Putamen (tissue), 1 donor: ENCODE measurements at places on chromosomes 4 and X.

DNA sequence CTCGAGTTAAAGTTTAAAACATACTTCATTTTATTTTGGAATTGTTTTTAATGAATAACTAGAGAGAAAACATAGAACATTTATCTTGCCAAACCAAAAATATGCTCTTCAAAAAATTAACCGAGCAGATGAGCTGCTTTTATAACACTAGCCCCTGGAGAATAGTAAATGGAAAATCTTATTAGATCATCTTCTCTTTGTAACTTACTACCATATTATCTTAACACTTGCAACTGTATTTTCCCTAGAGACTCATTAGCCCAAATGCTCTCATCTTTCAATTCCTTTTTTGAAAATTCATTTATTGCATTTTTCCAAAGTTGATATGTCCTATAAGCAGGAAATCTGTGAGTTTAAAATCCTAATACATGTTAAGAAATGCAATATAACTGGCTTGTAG lies 143.3 kb downstream of the CAMK2D start:
- no peak for DNase-seq

DNA sequence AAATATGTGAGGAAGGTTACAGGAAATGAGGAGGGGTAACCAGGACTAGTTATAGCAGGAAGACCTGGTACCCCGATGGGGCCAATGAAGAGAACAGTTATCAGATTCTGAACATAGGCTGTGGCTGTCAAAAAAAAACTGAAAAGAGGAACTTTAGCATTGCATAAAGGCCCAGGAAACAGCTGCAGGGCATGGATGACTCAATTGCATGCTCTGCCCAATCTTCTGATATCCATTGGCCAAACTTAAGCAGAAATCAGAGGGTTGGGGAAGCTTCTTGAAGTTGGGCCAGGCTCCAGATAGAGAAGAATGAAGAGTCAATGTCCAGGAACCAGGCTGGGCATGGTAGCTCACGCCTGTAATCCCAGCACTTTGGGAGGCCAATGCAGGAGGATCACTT lies 1222.4 kb upstream of the PRKX start:
- DNase-seq: peak; percentile 11

- no peak for DNase-seq
These were observed 69.8 kb downstream of the FBXL5 start for GRCh38 chr4:15585331-15585730.

DNA sequence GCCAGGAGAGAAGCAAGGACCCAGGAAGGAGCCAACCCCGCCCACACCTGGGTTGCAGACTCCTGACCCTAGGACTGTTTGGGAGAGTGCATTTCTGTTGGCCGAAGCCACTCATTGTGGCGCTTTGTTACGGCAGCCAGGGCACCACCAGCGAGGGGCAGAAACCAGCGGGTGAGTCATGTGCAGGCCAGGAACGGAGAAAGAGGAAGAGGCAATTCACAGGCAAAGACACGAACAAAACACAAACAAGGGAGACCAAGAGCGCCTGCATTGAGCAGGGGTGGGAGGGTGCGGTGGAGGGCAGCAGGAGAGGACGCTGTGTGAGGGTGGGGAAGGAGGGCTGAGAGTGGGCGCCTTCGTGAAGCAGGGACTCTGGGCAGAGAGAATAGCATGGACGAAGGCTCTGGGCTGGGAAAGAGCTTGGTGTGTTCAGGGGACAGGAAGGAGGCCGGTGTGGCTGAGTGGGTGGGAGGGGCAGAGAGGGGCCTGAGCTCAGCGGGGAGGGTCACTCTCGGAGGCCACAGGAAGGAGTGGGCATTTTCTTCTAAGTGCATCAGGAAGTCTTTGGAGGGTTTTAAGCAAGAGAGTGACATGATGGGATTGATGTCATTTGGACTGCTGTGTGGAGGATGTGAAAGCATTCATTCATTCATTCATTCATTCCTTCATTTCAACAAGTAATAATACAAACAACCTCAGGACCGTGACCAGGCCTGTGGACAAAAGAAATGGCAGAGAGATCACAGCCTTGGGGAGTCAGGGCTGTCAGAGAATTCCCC lies 12.2 kb upstream of the WFS1 start:
- DNase-seq: no peak

- DNase-seq: no peak
These were observed 1.1 kb downstream of the ZNF141 start for GRCh38 chr4:338759-339097.

DNA sequence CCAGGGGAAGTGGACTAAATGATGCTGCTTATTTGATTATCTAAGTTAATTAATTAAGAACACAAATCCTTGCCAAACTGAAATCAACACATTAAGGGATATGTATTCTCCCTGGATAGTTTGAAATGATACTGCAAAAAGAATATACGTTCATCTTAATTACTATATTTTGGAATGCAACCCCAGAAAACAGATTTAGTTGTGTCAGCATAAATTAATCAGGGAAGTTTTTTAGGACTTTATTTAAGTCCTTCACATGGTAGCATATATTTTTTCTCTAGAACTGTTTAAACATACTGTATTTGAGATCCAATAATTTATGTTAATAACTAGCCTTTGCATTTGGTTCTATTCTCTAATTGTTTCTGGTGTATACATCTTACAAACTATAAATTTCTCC lies 52.5 kb downstream of the NRK start:
- DNase-seq: no peak

DNA sequence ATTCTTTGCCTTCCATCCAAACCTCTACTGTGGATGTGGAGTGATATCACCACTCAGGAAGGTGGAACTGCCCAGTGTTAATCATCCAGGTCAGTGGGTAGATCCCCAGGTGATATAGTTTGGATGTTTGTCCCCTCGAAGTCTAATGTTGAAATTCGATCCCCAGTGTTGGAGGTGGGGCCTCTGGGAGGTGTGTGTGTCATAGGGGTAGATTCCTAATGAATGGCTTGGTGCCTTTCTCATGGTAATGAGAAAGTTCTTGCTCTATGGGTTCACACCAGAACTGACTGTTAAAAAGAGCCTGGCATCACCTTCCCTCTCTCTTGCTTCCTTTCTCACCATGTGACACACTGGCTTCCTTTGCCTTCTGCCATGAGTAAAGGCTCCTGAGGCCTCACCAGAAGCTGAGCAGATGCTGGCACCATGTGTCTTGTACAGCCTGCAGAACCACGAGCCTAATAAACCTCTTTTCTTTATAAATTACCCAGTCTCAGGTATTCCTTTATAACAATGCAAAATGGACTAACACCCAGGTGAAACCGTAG lies 6.8 kb upstream of the SOWAHB start:
- no peak for DNase-seq

DNA sequence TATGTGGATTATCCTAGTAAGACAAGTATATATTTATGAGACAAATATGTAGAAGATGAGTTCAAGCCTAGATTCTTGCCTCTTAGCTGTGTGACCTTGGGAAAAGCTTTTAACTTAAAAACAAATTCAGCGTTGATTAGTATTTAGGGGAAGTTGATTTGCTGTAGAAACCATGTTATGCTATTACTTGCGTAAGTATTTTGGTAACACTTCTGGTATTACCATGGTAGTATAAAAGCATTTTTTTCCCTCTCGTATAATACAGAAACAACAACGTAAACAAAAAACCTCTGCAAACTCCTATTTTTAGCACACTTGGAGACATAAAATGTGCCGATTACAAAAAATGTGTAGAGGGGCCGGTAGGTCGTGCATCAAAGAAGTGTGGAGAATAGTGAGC lies 33.2 kb downstream of the STAG2 start:
- DNase-seq: no peak

GRCh38 chrX:75623535-75623934 lies 100.7 kb upstream of the ZDHHC15 start:
- no peak for DNase-seq

DNA sequence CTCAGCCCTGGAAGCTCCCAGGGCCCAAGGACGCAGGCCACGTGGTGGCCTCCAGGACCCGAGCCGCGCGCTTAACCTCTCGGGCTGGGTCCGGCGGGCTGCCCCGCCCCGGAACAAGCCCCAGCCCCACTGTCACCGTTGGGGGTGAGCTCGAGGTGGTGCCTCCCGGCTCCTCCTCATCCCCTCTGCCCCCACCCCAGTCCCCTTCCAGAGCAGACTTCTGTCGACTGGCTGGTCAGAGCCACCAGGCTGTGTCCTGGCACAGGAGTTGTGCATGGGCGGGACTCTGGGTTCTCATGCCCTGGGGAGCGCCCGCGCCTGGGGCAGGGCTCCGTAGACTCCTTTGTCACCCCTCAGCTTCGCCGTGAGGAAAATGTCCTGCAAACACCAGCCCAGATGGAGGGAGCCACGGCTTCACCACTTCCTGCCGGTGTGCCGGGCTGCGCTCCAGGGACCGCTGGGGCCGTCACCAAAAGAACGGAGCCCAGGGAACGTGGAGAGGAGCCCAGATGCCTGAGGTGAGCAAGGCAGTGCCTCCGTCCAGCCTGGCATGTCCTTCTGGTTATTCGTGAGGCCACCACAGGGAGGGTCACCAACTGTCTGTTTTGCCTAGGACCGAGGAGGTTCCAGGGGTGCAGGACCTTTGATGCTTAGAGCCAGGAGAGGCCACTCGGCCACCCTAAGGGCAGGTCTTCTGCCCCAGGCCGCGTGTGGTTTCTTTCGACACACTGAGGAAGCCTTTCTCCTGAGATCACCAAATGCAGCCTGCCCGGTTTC lies 7.1 kb upstream of the RGS12 start:
- no peak for DNase-seq

- no peak for DNase-seq
These were observed 3.9 kb downstream of the ZFP42 start for GRCh38 chr4:187999406-187999932.

GRCh38 chrX:10217198-10217597 lies 60.4 kb downstream of the CLCN4 start:
- peak; percentile 27 for DNase-seq

- DNase-seq: no peak
These were observed 67.2 kb downstream of the RPS3A start for GRCh38 chr4:151166636-151167035.

DNA sequence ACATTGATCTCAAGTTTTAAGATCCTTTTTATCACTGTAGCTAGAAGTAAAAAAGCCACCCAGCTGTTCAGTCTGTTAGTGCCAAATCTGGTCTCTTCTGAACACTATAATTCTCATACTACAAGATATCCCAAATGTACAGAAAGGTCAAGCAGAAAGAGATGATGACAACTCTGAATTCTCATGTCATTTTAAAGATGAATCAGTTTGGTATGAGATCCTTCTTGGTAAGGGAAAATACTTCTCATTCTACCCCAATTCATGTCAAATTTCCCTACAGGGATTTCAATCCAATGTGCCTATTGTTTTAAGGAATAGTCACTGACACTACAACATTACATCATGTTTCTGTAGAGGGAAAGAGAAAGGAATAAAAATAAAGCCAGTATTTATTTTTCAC lies 184.5 kb downstream of the CPEB2 start:
- no peak for DNase-seq

DNA sequence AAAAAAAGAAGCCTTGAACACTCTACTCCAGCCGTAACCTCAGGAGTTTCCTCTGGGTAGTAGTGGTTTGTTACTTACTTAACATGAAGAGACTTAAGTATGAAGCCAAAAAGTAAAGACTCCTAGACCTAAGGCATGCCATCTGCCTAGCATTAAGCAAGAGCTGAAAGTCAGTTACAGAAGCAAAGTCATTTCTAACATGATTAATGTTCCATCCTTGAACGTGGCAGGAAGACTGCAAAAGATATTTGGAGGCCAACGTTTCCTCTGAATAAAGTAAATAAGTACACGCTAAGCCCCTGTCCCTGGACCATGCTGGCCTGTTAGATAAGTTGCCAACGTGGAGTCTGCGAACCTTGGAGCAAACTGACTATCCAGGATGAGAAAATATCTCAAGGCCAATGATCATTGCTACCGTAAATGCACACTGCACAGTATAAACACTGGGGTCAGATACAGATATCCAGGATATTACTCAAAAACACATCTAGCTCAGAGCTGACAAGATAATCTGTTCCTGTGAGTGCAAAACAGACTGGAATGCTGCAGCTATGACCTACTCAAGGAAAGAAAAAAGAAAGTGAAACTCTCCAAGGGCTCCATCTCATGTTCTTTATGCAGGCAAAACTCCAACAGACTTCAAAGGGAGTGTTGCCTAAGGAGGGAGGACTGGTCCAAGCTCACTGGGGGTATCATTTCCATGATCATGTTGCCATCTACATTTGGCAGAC lies 255.8 kb downstream of the COL25A1 start:
- DNase-seq: no peak

- DNase-seq: peak; percentile 7
These were observed 660.3 kb upstream of the PITX2 start for GRCh38 chr4:111283066-111283677.

GRCh38 chr4:6470502-6471306 lies 1.7 kb downstream of the PPP2R2C start:
- DNase-seq: peak; percentile 72

DNA sequence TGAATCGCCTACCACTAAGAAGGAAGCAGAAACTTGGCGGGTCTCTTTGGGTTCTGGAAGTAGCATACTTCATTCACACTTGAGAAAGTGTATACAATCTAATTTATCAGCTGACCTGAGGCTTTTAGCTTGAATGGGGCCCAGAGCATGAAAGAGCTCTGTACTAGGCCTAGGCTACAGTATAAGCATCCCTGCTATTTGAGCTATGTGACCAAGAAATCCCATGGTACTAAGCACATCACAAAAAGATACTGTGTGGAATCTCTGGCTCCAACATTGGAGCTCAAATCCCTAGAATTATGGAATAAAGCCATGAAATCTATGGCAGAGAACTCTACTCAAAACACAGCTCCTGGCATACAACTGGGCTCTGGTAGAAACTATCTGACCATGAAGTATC lies 43.9 kb upstream of the CCDC149 start:
- no peak for DNase-seq

DNA sequence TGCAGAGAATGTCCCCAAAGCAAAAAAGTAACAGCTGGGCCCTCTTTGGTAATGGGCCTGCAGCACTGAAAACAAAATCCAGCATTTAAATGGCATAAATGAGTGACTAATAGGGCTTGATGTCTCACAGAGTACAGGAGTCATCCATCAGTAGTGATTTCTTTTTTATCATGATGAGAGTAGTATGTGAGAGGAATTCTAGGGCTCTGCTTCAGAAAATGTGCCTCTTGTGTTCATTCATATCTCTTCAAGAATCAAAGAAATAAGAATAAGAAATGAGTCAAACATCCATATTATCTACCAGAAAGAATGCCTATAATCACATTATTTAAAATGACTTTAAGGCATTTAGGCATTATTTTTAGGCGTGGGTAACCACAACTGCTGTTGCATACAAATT lies 792.9 kb upstream of the HTR2C start:
- no peak for DNase-seq

GRCh38 chr4:139889901-139890300 lies 224.3 kb downstream of the MGST2 start:
- no peak for DNase-seq

GRCh38 chrX:24426340-24426913 lies 38.7 kb upstream of the PDK3 start:
- DNase-seq: peak; percentile 31

DNA sequence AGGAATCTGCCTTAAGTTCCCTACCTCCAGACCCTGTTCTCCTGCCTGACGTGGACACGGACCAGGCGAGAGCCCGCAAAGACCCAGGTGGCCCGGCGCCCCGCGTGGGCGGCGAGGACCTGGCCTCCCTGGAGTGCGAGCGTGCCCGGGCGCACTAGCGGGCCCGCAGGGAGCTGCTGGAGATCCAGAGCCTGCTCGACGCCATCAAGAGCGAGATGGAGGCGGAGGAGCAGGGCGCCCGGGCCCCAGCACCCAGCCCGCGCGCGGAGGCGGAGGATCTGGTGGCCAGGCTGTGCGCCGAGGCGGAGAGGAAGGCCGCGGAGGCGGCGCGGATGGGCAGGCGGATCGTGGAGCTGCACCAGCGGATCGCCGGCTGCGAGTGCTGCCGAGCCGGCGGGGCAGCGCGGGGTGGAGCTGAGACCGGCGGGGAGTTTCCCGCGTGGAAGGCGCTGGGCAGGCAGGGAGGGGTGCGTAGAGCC lies 18.2 kb downstream of the MRFAP1 start:
- DNase-seq: no peak
